ENCODE measurements at places on chromosomes 3 and 15.

DNA sequence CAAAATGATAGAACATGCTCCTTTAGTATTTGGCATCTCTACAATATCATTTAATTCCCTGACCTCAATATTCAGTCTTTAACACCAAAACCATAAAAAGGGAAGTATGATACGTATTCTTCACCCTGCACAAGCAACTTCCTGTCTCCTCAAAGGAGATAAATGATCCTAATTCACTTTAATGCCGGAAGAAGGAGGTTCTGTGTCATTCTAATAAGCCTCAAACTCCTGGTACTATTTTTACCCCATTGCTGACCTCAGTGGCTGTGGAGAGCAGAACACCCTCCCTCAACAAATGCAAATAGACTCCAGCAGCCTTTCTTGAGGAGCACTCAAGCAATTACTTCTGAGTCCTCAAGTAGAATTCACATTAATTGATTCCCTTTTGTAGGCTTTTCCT, 173.3 kb downstream of the TMEM108 start:
- no peak for DNase-seq

DNA sequence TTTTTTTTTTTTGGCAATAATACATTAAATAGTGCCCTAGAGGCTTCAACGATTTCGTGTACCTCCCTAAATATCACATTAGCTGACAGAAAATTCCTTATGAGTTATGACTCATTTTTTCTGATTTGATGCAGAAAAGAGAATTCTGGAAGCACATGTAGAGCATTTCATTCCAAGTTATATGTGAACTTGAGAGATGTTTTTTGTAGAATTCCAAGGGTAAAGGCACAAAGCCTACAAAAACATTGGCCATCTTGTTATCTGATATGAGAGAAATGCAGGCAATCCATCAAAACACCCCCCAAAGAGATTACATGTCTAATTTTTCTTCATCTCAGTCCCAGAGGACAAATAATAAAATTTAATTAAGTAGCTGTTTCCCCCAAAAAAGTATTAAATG, 6.7 kb upstream of the PFN2 start:
- DNase-seq: no peak

DNA sequence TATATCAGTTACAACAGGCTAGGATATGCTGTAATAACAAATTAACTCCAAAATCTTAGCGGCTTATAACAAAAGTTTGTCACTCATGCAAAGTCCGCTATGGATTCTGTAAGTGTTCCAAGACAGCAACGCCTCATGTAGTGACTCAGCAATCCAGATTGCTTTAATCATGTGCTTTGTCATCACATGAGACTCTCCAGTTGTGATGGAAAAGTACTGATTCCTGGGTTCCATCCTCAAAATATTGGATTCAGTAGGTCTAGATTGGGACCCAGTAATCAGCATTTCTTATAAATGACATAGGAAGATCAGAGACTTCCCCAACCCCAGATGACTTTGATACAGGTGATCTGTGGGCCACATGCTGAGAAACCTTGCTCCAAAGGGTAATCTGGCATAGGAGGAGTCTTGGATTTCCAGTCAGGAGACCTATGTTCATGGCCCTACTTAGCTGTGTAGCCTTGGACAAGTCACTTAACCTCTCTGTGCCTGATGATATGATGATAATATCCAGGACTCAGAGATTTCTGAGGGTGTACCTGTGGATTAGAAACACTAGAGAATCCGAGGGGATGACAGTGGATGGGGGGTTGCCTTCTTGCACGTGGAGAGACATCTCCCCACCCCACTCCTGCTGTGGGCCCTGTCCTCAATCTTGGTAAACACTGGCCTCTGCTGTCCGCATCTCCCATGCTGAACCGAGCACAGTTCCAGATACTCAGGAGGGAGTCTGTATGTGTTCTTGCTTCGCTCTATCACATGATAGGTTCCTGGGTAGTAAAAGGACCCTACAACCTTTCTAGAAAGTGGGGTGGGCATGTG, 65.5 kb downstream of the CORO2B start:
- no peak for DNase-seq

GRCh38 chr15:82838096-82838735, 28.8 kb downstream of the WHAMM start:
- DNase-seq: no peak

GRCh38 chr3:107979538-107979937, 111.3 kb downstream of the CD47 start:
- no peak for DNase-seq

- no peak for DNase-seq
These were observed 12.9 kb upstream of the MB21D2 start for GRCh38 chr3:192930577-192930976.

DNA sequence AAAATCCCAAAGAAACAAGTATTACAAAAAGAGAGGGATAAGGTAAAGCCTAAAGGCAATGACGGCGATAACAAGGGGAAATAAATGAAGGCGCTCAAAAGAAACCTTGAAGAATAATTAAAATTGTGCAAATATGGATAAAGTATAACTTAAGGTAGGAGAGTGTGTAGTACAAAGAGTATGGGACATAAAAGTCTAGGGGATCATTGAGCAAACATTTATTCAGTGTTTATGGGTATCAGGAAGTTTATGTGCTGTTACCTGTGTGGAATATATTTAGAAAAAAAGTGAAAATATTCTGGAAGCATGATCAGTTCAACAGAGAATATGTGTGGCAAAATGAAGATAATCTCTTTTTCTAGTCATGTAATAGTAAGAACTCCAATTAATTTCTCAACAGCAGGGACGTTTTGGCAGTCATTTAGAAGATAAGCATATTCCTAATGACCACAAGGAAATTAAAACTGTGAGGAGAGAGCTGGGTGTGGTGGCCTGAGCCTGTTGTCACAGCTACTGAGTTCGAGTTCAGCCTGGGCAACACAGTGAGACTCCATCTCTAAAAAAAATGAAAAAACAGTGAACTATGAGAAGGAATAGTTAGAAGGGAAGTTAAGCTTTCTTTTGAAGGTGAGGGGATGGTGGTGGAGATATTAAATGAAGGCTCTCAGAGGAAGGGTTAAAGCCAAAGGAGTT, 27.4 kb downstream of the GOLM2 start:
- no peak for DNase-seq

- DNase-seq: no peak
These were observed 268.6 kb upstream of the WNT5A start for GRCh38 chr3:55755516-55756205.

DNA sequence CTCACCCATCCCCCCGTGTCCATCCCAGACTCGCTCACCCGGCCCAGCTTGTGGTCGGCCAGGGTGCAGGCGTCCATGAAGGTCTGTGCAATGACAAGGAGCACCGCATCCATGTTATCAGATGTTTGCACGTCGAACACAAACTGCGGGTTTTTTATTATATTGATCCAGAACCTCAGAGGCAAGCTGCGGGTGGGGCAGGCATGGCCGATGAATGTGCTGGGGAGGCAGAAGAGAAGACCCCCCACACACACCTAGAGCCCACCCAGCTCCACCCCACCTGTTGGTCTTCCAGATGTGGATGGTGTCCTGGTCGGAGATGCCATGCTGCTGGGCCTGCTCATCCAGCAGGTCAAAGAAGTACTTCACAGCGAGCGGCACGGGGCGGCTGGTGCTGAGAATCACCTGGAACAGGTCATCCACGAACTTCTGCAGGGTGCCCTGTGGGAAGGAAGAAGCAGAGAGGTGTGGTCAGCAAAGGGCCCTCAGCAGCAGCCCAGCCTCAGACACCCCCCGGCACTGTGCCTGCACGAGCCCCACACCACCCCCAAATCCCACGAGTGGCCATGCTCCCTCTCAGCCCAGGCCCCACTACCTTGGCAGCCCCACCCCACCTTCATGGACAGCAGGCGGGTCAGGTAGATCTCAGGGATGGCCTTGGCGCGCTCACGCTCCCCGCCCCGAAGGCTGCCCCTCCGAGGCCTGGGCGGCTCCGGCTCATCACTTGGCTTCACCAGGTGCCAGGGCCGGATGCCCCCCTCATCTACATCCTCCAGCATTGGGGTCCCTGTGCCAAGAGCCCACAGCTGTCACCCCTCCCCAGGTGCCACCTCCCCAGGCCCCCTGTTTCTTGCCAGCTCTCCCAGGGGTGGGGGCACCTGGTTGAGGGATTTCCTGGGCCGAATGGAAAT, 20.3 kb downstream of the PLXNB1 start:
- DNase-seq: no peak

- no peak for DNase-seq
These were observed 313.3 kb downstream of the MECOM start for GRCh38 chr3:169350228-169350627.

GRCh38 chr3:32140943-32141342, 34.5 kb downstream of the GPD1L start:
- DNase-seq: no peak

All from hindlimb muscle (tissue), 1 donor.